Activated CD4-positive, alpha-beta T cell treated with anti-CD3 and anti-CD28 coated beads, Interleukin-10, Interleukin-2, amounts not matched to agents 100 ng/mL and 50 ng/mL, durations not matched to agents 16 hours and 8 hours (primary cell): ENCODE measurements at places on chromosomes 12 and 14.

DNA sequence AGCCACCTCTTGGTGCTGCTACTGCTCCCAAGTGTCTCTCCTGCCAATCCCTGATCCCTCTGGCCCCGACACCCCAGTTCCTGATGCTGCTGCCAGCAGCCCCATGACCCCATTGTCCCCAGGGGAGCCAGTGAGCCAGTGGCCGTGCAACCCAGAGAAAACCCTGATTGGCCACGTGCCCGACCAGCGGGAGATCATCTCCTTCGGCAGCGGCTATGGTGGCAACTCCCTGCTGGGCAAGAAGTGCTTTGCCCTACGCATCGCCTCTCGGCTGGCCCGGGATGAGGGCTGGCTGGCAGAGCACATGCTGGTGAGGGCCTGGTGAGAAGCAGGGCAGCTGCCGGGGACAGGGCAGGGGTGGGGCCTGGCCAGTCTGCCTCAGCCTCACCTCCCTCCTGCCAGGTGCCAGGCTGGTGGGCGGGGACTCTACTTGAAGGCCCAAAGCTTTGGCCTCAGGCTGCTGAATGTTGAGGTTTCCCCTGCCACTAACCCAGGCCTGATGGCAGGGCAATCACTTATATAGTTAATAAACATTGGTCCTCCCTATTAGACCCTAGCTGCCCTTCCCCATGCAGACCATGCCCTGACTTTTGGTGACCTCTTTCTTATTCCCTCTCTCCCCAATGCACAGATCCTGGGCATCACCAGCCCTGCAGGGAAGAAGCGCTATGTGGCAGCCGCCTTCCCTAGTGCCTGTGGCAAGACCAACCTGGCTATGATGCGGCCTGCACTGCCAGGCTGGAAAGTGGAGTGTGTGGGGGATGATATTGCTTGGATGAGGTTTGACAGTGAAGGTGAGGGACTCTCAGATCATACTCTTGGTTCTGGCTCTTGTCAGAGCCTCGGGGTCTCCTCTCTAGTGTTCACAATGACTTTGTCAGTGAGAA is 5.1 kb downstream of the PCK2 start:
- no peak for DNase-seq

- no peak for DNase-seq
These were observed 39.5 kb downstream of the C14orf132 start for GRCh38 chr14:96078625-96079016.

DNA sequence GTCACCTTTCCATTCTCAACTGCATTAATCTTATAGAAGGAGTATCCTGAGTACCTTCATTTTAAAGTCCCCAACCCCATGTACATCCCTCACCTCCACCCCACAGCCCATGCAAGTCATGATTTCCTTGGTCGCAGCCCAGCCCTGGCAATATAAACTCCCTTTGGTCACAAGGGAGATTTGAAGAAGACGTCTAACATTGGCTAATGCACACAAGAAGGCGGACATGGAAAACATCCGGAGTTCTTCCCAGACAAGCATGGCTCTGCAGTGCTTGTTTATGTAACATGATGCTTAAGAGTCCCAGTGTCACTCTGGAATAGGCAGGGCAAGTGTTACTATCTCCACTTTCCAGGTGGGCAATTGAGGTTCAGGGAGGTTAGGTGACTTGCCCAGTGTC is 277.6 kb downstream of the DPF3 start:
- no peak for DNase-seq

DNA sequence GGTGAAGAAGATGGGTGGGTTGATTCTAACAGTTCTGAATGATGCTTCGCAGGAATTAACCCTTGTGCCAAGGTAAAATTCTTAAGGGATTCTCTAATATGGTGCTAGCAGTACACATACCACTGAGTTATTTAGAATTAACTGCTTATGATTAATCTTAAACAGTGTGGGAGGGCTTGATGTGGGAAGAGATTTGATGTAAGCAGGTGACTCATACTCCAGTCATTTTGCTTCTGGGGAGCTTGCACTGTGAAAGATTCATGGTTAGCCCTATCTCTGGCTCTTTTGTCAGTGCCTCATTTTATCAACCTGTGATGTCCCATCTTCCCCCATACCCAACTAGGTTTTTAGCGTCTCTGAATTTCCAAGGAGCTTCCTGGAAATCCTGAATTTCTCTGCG is 83.8 kb downstream of the NRXN3 start:
- peak; percentile 50 for DNase-seq

DNA sequence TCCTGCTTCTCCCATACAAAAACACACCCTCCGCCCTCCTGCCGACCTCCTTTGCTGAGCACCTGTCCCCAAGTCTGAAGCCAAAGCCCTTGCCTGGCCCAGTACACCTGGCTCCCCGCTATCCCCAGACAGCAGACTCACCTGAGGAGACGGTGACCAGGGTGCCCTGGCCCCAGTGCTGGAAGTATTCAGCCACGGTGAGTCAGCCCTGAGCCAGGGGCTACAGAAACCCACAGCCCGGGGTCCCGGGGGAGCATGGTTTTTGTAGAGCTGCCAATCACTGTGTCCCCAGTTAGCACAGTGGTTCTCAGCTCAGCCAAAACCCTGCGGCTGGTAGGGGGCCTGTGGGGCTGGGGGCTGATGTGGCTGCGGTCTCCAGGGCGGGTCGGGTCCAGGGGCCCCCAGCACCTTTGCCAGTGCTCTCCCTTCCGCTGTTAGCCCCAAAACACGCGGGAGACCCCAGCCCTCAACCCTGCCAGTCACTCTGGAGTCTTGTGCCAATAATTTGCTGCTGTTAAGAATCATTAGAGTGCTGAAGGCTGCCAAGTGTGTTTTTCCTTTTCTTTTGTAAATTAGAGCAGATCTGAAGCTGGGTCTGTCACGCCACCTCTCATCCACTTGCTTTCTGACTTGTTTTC is 339.0 kb downstream of the TMEM121 start:
- DNase-seq: no peak

DNA sequence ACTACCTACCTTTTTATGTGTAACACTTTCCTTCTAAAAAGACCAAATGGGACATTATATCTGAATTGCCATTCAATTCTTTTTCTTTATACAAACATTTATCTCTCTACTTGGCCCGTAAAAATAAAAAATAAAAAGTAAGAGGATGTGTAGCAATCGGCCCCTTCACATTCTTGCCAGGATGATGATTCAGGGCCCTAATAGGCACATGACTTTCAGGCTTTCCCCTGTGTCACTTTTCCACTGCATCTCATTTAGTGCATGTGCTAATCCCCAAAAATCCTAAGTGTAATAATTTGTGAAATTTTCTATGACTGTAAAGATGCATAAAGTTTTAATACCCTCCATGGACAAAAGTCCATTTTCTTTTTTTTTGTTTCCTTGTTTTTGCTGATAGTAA is 23.0 kb upstream of the ATP2B1 start:
- no peak for DNase-seq

GRCh38 chr12:78880078-78880477 is 15.5 kb downstream of the SYT1 start:
- DNase-seq: no peak

DNA sequence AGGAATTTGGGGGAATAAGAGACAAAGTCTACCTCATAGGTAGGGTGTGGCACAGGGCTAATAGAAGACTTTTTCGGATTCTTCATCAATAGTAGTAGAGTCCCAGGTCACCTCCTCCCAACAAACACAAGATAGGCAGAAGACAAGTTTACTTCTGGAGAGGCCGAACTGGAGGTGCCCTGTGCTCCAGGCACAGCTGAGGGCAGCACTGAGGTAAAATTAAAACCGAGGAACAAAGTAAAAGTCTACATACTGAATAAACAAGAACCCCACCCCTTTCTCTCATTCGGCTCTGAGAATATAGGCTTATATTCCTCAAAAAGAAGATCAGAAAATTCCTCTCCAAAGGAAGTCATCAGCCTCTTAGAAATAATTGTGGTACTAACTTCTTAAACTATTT is 161.5 kb downstream of the SEC23A start:
- no peak for DNase-seq

- no peak for DNase-seq
These were observed 218.1 kb downstream of the C12orf75 start for GRCh38 chr12:105548626-105549025.

GRCh38 chr14:36194663-36195062 is 18.1 kb upstream of the PTCSC3 start:
- no peak for DNase-seq

DNA sequence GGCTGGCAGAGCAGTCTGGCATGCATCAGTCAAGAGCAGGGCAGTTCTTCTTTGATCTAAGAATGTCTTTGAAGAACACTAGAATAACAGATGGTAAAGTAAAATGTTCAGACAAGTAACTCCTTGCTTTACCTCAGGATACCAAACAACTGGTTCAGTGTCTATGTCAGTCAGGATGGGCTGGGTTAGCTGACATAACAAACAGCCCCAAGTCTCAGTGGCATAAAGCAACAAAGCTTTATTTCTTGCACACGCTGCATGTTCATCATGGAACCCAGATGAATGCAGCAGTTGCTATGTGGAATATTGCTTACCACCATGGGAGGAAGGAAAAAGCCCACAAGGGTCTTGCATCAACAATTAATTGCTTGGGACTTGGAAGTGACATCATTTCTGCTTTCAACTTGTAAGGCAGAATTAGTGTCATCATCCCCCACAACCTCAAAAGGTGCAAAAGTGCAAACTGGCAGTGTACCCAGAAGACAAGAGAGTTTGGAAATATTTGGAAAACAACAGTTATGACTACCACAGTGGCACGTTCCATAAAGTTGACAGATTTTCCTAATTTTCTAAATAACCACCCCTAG is 21.2 kb downstream of the GPRC5D start:
- no peak for DNase-seq

GRCh38 chr12:53493610-53494391 is 5.5 kb downstream of the MAP3K12 start:
- no peak for DNase-seq

- DNase-seq: no peak
These were observed 13.5 kb downstream of the SLC7A7 start for GRCh38 chr14:22801716-22802115.

GRCh38 chr14:102821252-102821651 is 44.0 kb downstream of the TRAF3 start:
- DNase-seq: no peak

- DNase-seq: peak; percentile 89
These were observed 40.0 kb upstream of the SRSF5 start for GRCh38 chr14:69726761-69727511.

DNA sequence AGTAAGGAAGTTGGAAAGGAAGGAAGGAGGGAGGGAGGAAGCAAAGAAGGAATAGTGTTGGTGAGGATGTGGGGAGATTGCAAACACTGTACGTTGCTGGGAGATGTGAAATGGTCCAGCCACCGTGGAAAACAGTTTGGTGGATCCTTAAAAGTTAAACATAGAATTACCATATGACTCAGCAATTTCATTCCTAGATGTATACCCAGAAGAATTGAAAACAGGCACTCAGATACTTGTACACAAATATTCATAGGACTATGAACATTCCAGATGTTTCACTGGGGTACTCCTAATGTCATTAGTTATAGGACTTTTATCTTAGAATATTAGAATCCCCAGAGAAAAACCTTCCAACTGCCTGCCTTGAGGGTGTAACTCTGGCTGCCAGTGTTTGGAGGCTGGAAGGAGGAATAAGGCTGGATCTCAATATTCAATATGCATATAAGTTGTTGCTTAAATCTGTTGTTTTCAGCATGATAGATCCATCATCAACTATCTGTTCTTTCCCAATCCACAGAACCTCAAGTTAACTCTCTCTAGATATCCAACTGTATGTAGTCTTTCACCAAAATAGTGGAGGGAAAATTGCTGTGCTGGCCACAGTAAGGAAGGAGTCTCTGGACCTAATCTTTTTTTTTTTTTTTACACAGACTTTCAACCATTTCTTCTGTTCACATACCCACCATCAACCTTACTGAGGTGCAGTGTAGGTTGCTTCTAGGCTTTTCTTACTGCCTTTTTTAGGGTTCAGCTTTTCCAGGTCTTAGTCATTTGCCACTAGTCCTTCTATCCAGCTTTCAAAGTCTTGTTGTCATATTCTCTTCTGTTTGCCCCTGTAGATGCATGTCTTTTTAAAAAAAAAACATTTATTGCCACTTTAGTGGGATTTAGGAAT is 94.5 kb downstream of the DNAI7 start:
- no peak for DNase-seq

GRCh38 chr12:101714877-101715444 is 17.5 kb downstream of the CHPT1 start:
- no peak for DNase-seq

DNA sequence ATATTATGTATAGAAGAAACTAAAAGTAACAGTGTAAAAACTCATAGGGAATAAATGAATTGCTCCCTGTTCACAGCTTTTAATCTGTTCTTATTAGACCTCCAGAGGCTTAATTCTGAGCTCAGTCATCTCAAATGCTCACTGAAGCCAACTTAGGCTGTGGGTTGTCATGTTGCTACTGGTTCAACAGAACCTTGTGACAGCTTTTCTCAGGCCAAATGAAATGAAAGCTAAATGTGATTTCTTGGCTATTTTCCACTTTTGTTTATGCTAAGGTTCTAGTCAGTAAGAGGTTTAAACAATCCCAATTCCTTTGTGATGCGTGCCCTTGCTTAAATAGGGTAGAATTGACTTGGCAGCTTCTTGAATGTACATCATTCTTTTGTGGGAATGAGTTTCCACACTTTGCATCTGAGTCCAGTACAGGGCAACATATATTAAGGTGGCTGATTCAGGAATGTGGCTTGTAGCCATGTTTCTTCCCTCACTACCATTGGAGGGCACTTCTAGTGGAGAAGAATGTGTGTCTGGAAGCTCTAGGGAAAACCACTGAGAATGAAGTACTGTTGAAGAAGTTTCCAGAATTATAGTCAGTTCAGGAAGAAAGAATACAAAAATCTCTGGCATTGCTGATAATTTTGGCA is 156.4 kb downstream of the NEDD1 start:
- DNase-seq: no peak

DNA sequence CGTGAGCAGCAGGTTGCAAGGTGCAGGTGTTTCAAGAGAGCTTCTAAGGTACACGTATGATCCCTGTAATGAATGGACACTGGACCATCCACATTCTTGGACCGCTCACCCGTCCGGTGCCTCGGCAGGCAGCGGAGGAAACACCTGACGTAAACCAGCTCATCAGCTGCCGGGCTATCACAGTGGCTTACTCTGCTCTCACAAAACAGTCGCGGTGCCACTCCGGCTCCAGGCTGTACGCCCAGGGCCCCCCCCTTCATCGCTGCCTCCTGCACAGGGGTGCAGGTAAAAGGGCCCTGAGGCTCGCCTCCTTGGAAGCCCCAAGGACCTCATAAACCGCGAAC is 436 bp downstream of the VPS33A start:
- DNase-seq: peak; percentile 42
